ENCODE measurements at places on chromosomes 3 and 15.

- no peak for DNase-seq
Observed at GRCh38 chr3:5332270-5332956, 144.9 kb downstream of the EDEM1 start.

GRCh38 chr3:150497956-150498355 lies 48.3 kb downstream of the SERP1 start:
- DNase-seq = no peak

DNA sequence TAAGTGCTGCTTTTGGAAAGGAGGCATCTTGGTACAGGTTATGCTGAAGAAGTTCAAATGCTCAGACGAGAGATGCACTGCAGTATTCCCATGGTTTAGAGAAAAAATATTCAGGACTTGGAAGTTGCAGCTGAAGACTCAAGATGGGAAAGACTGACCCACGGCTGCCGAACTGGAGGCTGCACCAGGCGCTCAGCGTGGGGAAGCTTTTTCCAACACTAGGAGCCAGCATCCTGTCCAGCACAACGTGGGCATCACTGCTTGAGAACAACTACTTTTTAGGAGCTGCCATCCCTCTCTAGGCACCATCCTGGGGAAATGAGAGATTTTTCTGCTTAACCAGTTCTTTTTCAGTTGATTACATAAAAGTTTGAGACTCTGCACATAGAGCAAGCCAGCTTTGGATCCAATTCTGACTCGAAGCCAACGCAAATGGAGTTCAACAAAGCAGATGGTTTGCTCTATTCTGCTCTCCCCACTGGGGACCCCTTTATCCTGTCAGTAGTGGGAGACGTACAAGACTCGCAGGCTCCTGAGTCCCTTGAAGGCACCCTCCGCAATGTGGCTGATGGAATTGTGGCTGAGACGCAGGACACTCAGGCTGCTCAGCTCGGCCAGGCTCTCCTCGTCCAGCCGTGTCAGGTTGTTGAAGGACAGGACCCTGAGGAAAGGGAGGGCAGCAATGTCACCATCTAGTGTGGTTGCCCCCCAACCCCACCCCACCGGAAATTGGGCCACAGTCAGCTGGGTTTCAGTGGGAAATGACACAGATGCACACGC lies 93.8 kb downstream of the LRIG1 start:
- no peak for DNase-seq

GRCh38 chr15:66623801-66624453 lies 58.1 kb upstream of the LCTL start:
- DNase-seq = no peak

GRCh38 chr3:190504354-190505125 lies 9.3 kb upstream of the IL1RAP start:
- no peak for DNase-seq

DNA sequence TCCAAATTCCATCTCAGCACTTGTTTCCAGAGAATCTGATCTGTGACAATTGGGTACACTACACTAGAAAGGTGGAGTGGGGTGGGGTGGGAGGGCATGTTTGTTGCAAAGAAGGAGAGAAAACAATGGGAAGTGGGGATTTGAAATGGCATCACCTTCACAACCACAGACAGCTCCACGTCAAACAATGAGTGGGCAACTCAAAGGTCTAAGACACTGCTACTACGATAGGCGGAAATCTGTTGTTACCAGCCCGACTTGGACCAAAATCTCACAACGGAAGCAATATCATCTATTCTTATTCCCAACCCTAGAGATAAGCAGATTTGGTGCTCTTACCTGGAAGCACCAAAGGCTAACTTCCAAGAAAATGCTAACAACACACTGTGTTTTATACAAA lies 3.3 kb downstream of the CYP19A1 start:
- DNase-seq = no peak

DNA sequence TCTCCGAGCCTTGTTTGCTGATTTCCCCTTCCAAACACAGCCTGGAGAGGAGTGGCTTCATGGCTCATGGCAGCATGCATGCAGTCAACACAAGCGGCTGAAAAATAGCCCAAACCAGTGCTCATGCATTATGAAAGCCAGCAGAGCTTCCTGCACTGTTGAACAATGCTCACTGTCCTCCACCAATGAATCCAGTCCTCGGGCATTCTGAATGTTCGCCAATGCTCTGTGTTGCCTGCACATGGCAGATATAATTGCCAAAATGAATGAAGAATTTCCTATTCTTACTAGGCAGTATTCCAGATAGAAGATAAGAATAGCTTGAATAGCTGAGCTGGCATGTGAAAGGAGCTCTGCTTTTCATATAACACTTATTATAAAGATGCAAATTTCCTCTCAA lies 252.7 kb downstream of the ROBO1 start:
- DNase-seq = no peak

GRCh38 chr3:143295201-143296080 lies 175.9 kb downstream of the CHST2 start:
- no peak for DNase-seq

DNA sequence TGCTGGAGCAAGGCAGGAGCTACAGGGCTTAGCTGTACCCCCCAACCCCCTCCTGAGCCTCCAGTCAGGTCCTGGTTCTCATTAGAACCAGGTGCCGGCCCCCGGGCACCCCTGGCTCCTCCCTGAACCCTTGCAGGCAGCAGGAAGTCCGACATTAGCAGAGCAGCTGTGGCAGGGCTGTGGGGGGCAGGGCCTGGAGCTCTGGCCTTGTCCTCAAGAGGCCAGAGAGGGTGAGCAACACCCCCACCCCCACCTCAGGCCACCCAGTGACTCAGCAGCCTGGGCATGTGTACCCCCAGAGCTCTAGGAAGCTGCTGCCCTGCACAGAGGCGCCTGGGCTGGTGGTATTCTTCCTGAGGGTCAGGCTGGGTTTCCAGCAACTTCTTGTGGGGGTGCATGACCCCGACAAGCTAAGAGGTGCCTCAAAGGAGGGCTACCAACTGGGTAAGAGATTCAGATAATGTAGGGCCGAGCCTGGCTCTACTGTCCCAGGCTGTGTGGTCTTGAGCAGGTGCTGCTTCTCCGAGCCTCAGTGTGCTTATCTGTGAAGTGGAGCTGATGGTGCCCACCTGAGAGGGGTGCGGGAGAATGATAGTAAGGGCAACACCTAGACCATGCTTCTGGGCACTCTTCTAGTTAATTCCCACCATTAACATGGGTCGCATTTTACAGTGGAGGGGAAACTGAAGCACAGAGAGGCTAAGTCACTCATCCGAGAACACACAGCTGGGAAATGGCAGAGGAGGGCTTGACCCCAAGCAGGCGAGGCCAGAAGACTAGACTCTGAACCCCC lies 16.0 kb downstream of the H1-8 start:
- DNase-seq = no peak
